ENCODE measurements at places on chromosomes 13 and 19. TPM values are rescaled to one million over a fixed set of nuclear protein-coding genes. Genes with fewer than 3 reads are reported as not detected.
A peak's percentile ranks its signal among the peaks of the same experiment; 100 is the strongest.

Gene LRRC8E
- total RNA-seq = 2.0 TPM

DNA sequence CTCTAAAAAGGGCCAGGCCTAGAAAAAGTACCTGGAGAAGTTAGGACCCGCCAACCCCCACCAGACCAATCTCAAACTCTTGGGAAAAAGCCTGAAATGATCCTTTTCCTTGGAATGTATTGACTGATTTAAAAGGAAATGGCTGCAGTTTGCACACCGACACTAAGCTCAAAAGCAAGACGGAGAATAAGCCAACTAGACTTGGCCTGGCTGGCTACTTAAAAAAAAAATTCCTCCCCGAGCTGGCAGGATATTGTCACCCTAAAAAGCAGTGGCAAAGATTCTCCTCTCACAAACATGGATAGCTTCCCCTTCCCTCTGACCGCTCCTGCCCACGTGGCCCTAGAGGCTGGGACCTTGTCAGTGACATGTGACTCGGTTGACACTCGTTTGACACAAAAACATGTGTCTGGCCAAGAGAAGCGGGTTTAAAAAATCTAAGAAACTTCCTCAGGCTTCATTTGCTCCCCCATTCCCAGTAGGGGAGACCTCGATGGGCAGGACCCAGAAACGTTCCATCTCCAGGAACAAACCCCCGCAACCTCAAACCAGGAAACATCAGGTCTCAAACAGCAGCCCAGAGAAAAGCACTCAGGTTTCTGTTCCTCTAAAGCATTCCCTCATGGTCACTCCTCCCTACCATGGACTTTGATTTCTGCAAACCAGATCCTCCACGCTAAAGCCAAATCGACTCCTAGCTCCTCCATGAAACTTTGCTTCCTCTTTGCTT lies 1.3 kb downstream of the RFX1 start:
- peaks cover 6% of the 10 kb centered on the region for H3K36me3 ChIP-seq
- H3K4me1 ChIP-seq = no peaks in the 10 kb centered on the region
- peak overlapping the region; percentile 55 for H3K4me3 ChIP-seq
- no peaks in the 10 kb centered on the region for H3K27me3 ChIP-seq

- H3K4me3 ChIP-seq = no peak overlapping the region
- H3K27ac ChIP-seq = no peak overlapping the region
- H3K4me1 ChIP-seq = no peaks in the 10 kb centered on the region
- DNase-seq = no peak
- H3K27me3 ChIP-seq = no peaks in the 10 kb centered on the region
- no peaks in the 10 kb centered on the region for H3K36me3 ChIP-seq
These were observed 258.2 kb downstream of the TDRD3 start for GRCh38 chr13:60655256-60655655.

GRCh38 chr13:112053167-112053743 lies 13.7 kb upstream of the SOX1 start:
- H3K27me3 ChIP-seq = peaks cover 100% of the 10 kb centered on the region
- no peak overlapping the region for H3K4me3 ChIP-seq
- no peak for DNase-seq
- no peak overlapping the region for H3K27ac ChIP-seq
- H3K4me1 ChIP-seq = no peaks in the 10 kb centered on the region

GRCh38 chr19:38952395-38953165 lies 21.8 kb downstream of the MRPS12 start:
- H3K27me3 ChIP-seq = no peaks in the 10 kb centered on the region
- no peaks in the 10 kb centered on the region for H3K4me1 ChIP-seq
- no peak overlapping the region for H3K27ac ChIP-seq
- H3K4me3 ChIP-seq = no peak overlapping the region
- peak; percentile 81 for DNase-seq

GRCh38 chr13:50080911-50081678 lies 65.9 kb downstream of the KCNRG start:
- no peaks in the 10 kb centered on the region for H3K4me1 ChIP-seq
- H3K4me3 ChIP-seq = peak overlapping the region; percentile 86
- H3K36me3 ChIP-seq = no peaks in the 10 kb centered on the region

Gene WBP4
- 15.2 TPM for total RNA-seq

DNA sequence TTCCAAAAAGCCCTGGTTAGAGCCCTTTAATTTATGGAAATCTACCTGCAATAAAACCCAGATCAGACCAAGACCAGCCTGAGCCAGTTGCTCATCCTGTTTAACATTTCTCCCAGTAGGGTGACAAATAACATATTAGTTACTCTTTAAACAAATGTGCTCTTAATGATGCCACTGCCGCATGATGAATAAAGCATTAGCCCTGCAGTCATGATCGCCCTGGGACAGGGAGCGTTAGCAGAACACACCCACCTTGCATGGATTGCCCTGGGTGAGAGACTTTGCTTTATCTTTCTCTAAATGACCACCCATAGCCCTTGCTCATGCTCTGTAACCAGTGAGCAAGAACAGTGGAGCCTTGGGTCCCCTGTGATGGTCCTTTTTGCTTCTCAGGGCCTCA lies 362.4 kb downstream of the ENOX1 start:
- H3K4me3 ChIP-seq = no peak overlapping the region
- H3K36me3 ChIP-seq = no peaks in the 10 kb centered on the region
- H3K27me3 ChIP-seq = peaks cover 7% of the 10 kb centered on the region
- peaks cover 4% of the 10 kb centered on the region for H3K4me1 ChIP-seq
- DNase-seq = no peak

Gene C19orf73
- total RNA-seq = 2.1 TPM

DNA sequence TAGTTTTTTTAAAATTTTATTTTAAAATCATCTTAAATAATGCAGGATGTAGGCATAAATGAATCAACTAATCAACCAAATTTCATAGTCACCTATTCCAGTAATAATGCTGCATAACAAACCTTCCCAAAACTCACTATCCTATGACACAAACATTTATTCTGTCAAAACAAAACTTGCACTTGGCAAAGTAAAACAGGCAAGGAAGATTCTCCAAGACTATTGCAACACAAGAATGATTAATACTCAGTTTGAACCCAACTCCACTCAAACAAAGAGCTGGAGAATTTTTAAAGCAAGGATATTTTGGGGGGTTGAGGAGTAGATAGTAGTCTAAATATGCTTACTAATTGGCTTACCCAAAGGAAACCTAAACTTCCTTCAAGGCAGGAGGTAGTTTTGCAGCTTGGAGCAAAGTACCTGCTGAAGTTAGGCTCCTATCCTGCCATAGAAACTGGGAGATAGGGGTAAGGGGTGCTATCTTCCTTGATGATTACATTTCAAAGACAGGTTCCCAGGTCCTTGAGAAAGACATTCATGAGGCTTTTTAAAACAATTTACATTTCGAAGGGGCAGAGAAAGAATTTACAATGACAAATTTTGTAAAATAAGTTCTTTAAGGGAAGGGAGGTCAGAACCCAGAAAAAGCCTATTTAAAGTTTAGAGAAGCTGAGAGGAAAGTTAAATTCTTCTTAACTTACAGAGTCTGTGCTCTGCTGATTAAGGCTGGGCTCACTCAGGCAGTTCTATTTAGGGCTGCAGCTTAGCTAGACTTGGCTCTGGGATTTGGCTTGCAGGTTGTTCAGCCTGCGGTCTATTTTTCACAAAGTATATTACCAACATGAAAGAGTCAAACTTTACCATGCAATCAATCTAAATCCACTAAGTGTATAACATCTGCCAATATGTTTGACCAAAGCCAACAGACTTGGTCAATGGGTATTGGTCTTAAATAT lies 549.0 kb downstream of the KCTD12 start:
- no peaks in the 10 kb centered on the region for H3K36me3 ChIP-seq
- DNase-seq = no peak
- H3K27ac ChIP-seq = no peak overlapping the region
- H3K4me1 ChIP-seq = no peaks in the 10 kb centered on the region
- H3K27me3 ChIP-seq = peaks cover 4% of the 10 kb centered on the region

DNA sequence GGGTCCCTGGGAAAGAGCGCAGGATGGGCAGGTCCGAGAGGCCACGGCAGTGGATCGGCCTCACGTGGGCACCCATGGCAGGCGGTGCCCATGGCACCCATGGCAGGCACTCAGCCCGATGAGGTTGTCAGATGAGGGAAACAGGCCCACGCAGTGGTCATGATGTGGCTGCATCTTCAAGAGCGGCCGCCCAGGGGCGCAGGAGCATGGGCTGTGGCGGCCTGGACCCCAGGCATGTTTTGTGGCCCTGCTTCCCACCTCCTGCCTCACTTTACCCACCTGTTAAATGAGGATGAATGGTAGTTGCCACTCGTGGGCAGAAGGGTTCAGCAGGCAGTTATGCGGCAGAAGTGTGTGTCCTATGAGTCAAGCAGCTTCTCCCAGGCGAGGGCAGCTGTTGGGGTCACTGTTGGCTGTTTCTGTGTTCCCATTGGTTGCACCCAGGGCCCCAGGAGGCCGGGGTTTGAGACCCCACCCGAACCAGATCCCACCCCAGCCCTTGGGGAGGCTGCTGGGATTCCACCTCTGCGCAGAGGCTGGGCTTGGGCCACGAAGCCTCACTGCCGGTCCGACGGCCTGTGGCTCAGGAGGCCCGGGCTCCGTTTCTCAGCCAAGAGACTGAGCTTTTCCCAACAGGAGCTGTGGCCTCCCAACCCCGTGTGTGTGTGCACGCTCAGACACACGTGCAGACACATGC lies 30.0 kb downstream of the CSNK1G2 start:
- no peaks in the 10 kb centered on the region for H3K4me1 ChIP-seq
- H3K36me3 ChIP-seq = peaks cover 16% of the 10 kb centered on the region
- DNase-seq = no peak
- no peaks in the 10 kb centered on the region for H3K27me3 ChIP-seq

GRCh38 chr19:50036908-50037307 lies 11.1 kb downstream of the ZNF473 start:
- H3K27me3 ChIP-seq = no peaks in the 10 kb centered on the region
- no peak overlapping the region for H3K4me3 ChIP-seq
- H3K36me3 ChIP-seq = peaks cover 91% of the 10 kb centered on the region
- no peaks in the 10 kb centered on the region for H3K4me1 ChIP-seq

DNA sequence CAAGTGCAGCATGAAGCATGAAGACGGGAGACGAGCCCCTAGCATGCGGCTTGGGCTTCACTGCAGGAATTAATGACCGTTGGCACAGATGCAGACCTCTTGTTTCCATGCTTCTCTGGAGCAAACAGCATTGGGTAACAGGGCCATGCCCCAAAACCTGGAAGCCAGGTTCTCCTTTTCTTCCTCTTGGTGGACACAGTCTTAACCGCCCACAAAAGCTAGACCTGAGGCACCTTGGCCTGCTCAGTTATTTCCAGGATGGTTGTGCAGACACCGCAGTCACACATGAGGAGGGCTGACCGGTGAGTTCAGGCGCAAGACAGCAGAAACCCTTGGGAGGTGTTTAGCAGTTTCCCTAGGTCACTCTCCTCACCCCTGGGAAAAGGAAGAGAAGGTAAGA lies 133.9 kb upstream of the GJB6 start:
- no peak for DNase-seq
- H3K4me1 ChIP-seq = no peaks in the 10 kb centered on the region
- no peak overlapping the region for H3K4me3 ChIP-seq
- no peaks in the 10 kb centered on the region for H3K27me3 ChIP-seq

DNA sequence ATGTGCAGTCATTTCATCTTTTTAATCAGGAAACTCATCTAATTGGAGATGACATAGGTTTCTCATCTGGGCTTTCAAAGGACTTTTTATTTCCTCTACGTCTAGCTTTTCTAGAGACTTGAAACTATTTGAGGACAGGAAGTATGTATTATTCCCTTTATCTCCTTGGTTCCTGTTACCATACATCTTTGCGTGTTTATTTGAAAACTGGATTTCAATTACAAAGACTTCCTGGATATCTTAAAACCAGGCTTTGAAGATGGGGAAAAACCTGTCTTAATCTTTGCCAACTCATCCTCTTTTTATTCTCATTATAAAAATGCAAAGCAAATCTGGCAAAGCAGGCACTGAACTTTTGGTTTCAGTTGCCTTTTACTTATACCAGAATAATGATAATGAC lies 130.5 kb downstream of the LMO7 start:
- H3K4me3 ChIP-seq = no peak overlapping the region
- no peaks in the 10 kb centered on the region for H3K27me3 ChIP-seq
- no peak for DNase-seq
- no peaks in the 10 kb centered on the region for H3K4me1 ChIP-seq

DNA sequence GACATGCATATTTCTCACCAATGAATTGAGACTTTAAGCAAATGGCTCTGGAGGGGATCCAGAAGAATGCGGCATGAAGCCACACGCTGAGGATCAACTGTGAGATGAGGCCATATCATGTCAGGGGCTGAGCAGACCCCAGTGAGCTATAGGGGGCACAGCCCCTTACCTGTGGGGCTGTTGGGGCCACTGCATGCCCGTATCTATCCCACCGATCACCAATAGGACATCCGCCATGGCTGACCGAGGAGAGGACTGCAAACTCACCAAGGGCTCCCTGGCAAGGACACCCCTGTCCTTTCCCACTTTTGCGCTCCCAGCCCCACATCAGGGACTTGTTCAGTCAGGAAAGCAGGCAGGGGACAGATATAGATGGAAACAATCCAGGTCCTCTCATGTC lies 78.0 kb downstream of the SERP2 start:
- no peak for DNase-seq
- H3K36me3 ChIP-seq = no peaks in the 10 kb centered on the region
- H3K4me3 ChIP-seq = no peak overlapping the region
- no peaks in the 10 kb centered on the region for H3K4me1 ChIP-seq

Gene KLC3
- 3.6 TPM for total RNA-seq

- peaks cover 38% of the 10 kb centered on the region for H3K36me3 ChIP-seq
- no peak overlapping the region for H3K27ac ChIP-seq
- no peak for DNase-seq
These were observed 32.5 kb upstream of the CACTIN start for GRCh38 chr19:3658870-3659745.

DNA sequence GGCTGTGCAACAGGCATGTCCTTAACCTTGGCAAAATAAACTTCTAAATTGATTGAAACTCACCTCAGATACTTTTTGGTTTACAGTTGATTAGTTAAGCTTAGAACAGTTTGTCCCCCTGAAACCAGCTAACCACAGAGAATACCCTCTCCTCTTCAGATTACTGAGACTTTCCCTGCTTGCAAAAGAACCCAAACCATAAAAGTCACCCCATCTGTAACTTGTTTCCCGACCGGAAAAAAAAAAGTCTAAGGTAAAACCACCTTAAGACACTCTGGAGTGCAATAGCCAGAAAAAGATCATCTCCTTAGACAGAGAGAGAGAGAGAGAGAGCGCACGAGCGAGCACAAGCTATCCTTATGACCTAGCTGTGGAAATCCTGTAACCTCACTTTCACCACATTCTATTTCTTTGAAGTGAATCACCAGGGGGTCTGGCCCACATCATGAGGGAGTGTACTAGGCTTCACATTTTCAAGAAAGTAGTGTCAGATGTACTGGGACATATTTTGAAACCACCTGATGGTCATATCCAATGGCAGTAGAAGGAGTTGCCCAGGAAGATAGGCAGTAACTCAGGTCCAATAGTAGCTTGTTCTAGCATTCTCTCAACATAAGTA lies 11.1 kb upstream of the GTF2F2 start:
- no peaks in the 10 kb centered on the region for H3K36me3 ChIP-seq
- H3K4me3 ChIP-seq = no peak overlapping the region
- no peak for DNase-seq
- H3K27ac ChIP-seq = no peak overlapping the region
- H3K27me3 ChIP-seq = no peaks in the 10 kb centered on the region
- no peaks in the 10 kb centered on the region for H3K4me1 ChIP-seq

Gene ZNF730
- 84.7 TPM for total RNA-seq

DNA sequence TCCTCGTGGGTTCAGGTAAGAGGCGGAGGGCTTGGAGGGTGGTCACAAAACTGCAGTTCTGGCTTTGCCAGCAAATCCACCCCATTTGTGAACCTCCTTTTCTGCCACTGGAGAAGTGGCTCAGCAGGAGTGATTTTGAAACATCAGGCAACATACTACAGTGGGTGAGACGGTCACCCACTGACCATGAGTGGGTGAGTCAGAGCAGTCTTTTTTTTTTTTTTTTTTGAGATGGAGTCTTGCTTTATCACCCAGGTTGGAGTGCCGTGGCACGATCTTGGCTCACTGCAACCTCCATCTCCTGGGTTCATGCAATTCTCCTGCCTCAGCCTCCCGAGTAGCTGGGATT lies 3.0 kb downstream of the TOMM40 start:
- H3K27ac ChIP-seq = no peak overlapping the region
- no peak for DNase-seq
- no peak overlapping the region for H3K4me3 ChIP-seq
- H3K27me3 ChIP-seq = no peaks in the 10 kb centered on the region
- H3K4me1 ChIP-seq = no peaks in the 10 kb centered on the region
